Fibroblast of villous mesenchyme (primary cell): ENCODE measurements at places on chromosomes 13 and 19. TPM values are rescaled to one million over a fixed set of nuclear protein-coding genes. Genes with fewer than 3 reads are reported as not detected.

ABCA7 gene
- total RNA-seq = 11.2 and 13.9 TPM in 2 replicates

DNA sequence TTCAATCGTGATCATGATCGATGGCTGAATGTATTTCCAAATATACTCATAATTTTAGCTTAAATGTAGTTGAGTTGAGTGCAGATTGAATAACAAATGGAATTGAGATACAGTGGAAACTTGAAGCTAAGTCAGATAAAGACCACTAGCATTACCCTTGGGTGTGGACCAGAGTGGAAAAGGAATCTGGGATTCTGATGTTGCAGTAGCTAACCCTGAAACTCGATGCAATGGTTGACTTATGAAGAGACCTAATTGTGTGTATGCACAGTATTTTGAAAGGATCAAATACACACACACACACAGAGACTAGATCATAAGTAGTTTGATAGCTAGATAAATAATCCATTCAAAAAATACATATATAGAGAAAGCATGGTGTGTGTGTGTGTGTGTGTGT is 135.8 kb downstream of the RXFP2 start:
- no peak for DNase-seq

TEAD2 gene
- 37.6 and 38.7 TPM in 2 replicates for total RNA-seq

- no peak for DNase-seq
These were observed 4.1 kb downstream of the SOX21 start for GRCh38 chr13:94708031-94708859.

EMP3 gene
- total RNA-seq = 82.8 and 92.4 TPM in 2 replicates

GRCh38 chr13:32212421-32212820 is 102.7 kb downstream of the ZAR1L start:
- peak; percentile 88 for DNase-seq

OR7C1 gene
- total RNA-seq = under 0.01 TPM in 1 of 2 replicates, not detected in the other

ACTN4 gene
- 333 and 456 TPM in 2 replicates for total RNA-seq

DNA sequence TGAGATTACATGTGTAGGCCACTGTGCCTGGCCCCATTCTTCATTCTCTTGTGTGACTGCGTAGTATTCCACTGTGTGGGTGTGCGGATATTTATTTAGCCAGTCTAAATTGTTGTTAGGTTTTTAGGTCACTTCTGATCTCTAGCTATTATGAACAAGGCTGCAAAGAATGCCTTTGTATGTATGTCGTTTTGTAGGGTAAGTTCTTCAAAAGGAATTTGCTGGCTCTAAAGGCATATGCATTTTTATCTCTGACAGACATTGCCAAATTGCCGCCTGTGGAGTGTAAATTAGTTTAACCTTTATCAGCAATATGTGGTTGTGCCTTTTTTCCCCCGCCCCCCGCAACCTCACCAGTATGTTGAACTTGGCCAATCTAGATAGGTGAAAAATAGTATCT is 30.3 kb upstream of the EHD2 start:
- no peak for DNase-seq

DNA sequence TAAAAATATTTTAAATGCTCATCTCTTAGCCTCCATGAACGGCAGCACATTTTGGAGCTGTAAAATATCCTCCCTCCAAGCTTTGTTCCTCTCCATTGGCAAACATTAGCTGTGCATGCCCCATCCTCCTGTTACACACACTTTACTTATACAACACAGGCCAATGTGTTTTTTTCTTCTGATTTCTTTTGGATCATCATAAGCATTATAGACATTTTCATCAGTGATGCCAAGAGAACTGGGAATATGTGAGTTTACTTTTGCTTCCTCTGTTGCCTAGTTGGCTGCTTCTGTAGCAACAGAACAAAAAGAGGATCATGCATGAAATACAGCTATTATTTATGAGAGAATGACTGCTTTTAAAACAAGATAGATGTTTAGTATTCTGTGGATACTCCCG is 142.6 kb downstream of the PCDH9 start:
- DNase-seq = no peak

GRCh38 chr19:46984077-46985010 is 35.3 kb upstream of the NPAS1 start:
- peak; percentile 93 for DNase-seq

CRB3 gene
- 0.43 TPM in 1 of 2 replicates, not detected in the other for total RNA-seq

DNA sequence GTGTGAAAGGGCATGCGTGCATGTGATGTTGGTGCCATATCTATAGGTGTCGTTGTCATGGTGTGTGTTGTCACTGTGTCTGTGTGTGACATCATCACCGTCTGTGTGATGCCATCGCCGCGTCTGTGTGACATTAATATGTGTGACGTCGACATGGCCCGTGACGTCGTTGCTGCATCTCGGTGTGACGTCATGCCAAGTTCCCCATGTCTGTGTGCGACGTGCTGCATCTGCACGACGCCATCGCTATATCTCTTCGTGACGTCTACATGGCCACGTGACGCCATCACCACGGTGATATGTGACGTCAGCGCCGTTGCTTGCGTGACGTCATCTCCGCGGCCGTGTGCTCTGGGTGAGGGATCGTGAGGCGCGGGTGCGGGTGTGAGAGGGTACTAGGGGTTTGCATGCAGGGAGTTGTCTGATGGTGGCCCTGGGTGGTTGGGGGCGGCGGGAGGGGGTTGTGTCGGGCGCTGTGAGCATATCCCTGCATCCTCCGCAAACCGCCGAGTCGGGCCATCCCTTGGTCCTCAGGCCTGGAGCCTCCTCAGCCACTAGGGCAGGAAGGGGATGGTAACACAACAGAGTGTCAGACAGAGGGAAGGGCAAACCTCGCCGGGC is 14.6 kb downstream of the GTPBP3 start:
- DNase-seq = no peak

DNA sequence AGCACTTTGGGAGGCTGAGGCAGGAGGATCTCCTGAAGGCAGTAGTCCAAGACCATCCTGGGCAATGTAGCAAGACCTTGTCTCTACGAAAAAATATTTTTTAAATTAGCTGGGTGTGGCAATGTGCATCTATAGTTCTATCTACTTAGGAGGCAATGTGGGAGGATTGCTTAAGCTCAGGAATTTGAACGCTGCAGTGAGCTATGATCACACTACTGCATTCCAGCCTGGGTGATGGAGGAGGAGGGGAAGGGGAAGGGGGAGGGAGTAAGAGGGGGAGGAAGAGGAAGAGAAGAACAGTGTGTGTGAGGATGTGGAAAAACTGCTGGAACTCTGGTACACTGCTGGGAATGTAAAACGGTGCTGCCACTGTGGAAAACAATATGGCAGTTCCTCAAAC is 9.2 kb upstream of the CLIP3 start:
- DNase-seq = peak; percentile 90

DNA sequence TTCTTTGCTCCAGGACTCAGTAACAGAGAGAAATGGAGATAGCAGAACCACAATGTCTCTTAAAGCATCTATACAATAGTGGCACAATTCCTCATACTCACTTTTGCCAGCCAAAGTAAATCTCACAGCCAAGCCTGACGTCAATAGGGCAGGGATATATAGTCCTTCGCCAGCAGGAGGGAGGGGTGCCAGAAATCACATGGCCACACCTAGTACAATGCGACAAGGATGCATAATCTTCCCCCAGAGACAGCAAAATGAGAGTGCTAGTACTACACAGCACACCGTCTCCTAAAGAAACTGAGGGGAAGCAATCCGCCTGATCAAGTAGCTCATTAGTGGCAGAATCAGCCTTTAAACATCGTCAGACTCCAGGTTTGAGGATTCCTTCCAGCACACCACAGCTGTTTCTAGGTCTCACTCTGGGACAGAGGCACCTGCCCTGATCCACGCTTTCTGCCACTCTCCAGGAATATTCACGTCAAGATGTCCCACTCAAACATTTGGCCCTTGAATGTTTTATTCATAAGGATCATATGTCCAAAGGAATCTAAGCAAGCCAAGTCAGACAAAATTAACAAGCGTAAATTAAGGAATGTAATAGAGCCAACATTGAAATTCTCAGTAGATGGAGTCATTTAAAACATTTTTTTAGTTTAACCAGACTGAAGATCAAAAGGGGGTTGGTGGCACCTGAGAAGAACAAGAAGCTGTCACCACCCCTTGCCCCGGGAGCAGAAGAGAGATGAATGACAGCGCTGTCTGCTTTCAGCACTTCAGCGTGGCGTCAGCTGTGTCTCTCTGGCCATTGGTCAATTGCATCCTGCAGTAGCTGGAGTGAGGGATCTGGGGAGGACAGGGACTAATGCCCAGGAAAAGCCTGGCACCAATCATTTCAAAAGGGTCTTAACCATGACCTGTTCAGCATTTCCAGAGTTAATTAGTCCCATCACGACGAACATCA is 63.5 kb upstream of the SERP2 start:
- no peak for DNase-seq

GRCh38 chr19:14248578-14249011 is 42.6 kb upstream of the ADGRL1 start:
- peak; percentile 46 for DNase-seq

C19orf67 gene
- not detected in 2 replicates for total RNA-seq

DNA sequence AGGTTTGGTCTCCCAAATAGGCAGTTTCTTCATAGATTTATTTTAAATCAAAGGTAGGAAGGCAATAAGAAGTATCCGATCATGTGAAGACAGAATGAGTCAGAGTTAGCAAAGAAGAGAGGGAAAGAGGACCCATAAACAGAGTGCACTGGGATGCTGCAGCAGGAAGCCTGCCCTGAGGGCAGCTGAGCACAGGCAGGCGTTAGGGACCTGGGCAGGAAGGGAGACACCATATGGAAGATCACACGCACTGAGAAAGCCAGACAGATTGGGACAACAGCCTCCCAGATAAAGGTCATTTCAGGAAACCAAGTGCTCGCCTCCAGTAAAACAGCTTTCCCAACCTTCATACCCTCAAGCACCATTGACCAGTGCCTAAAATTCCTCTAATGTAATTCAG is 598.0 kb downstream of the EFNB2 start:
- DNase-seq = peak; percentile 51

GRCh38 chr13:50159607-50160006 is 144.4 kb downstream of the KCNRG start:
- no peak for DNase-seq

- DNase-seq = no peak
These were observed 96.5 kb downstream of the DCT start for GRCh38 chr13:94382960-94383359.

GRCh38 chr13:24013189-24013588 is 115.9 kb upstream of the C1QTNF9B start:
- no peak for DNase-seq

AMER2 gene
- total RNA-seq = not detected in 2 replicates

- DNase-seq = no peak
These were observed 606 bp downstream of the PRDX2 start for GRCh38 chr19:12800923-12801465.

ZNF528 gene
- 21.3 and 22.0 TPM in 2 replicates for total RNA-seq

SIGLEC8 gene
- not detected in 2 replicates for total RNA-seq

CEACAM3 gene
- total RNA-seq = not detected in 2 replicates

TMEM38A gene
- total RNA-seq = 1.3 and 2.2 TPM in 2 replicates

- peak; percentile 81 for DNase-seq
These were observed 28.3 kb downstream of the CEBPA start for GRCh38 chr19:33273881-33274662.

FGF22 gene
- total RNA-seq = not detected in 2 replicates

DNA sequence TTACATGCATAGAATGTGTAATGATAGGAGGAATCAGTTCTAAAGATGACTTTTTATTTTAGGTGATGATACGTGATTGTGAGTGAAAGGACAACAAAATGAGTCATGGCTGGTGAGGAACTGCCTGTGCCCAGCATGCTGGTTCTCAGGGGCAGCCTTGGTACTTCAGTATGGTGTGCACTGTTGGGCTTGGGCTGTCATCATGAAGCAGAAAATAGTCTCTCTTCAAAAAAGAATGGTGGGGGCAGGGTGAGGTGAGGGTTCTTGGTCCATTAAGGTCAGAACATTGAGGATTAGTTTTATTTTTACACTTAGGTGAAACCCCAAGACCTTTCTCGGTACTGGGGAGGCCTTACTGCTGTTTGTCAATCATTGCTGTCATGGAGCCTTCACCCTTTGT is 309.5 kb downstream of the MTUS2 start:
- DNase-seq = no peak

- DNase-seq = no peak
These were observed 50.9 kb upstream of the TMTC4 start for GRCh38 chr13:100725472-100725871.

DNA sequence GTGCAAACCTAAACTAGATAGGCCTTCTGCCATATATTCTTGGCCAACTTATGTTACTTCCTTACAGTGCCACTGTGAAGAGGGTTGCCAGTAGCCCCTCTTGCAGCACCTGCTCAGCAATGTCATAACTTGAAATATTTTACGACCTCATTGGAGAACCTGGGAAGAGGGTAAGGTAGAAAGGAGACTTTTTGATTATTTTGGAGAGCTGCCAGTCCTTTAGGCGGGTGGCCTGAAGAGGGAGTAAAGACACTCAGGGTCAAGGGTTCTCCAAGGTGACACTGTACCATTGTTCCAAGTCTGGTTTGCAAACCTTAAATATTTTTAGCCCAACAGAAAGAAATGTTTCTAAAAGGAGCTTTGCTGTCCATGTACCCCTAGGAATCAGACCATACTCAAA is 118.3 kb downstream of the FLT1 start:
- DNase-seq = no peak

HTR2A gene
- under 0.01 TPM in 1 of 2 replicates, not detected in the other for total RNA-seq

ZNF835 gene
- total RNA-seq = 0.32 TPM in 1 of 2 replicates, not detected in the other

GRCh38 chr13:108572782-108573211 is 56.6 kb upstream of the MYO16 start:
- DNase-seq = no peak

- no peak for DNase-seq
These were observed 9.9 kb downstream of the FBXL3 start for GRCh38 chr13:77016888-77017623.

GRCh38 chr19:48591021-48591420 is 15.5 kb upstream of the SPACA4 start:
- DNase-seq = no peak

RYR1 gene
- total RNA-seq = under 0.01 TPM in 2 replicates

DNA sequence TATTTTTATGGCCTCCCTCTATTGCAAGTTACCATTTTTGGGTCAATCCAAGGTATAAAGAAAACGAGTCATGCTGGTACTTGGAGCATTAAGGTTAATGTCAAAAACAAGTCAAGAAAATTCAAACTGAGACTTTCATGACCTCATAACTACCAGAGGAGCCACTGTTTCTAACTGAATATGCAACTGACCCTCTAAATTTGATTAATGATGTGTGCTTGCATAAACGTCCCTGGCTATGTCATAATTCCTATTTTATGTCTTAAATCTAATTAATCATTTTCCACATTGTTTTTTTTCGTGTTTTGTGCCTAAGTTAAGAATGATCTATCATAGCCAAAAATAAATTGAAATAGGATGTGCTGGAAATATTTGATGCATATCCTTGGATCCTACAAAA is 396.7 kb upstream of the GPC6 start:
- DNase-seq = no peak

DNA sequence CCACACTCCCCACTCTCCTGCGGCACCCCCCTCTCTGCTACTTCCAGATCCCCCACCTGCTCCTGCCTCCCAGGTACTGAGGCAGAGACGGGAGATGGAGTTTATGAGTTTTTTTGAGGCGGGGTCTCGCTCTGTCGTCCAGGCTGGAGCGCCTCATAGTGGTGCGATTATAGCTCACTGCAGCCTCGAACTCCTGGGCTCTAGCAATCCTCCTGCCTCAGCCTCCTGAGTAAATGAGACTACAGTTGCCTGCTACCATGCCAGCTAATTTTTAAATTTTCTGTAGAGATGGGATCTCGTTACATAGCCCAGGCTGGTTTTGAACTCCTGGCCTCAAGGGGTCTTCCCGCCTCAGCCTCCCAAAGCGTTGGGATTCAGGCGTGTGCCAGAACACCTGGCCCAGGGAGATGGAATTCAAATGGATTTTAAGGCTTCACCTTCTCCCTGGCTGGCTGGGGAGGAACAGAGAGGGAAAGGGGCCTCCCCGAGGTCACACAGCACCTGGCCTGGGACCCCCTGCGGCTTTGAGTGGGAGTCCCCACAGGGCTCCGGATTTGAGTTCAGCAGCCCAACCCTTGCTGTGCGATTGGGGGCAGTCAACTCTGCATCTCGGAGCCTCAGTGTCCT is 19.5 kb upstream of the TNFAIP8L1 start:
- no peak for DNase-seq

SIGLEC14 gene
- not detected in 2 replicates for total RNA-seq
